Right renal pelvis (tissue), 4 donors: ENCODE measurements at places on chromosomes 7 and 10. TPM values are rescaled to one million over a fixed set of nuclear protein-coding genes. Genes with fewer than 3 reads are reported as not detected.

THNSL1 gene
- polyA plus RNA-seq, result 17.4 TPM

CPED1 gene
- 43.0 TPM for polyA plus RNA-seq

DNA sequence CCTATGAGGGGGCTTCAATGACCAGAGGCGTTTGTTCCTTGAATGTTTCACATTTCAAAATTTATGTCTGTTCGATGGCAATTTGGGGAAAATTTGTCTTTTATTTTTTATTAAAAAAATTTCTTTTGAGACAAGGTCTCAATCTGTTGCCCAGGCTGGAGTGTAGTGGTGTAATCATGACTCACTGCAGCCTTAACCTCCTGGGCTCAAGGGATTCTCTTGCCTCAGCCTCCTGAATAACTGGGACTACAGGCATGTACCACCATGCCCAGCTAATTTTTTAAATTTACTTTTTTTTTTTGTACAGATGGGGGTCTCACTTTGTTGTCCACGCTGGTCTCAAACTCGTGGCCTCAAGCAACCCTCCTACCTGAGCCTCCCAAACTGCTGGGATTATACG, 39.7 kb downstream of the OTUD1 start:
- DNase-seq, result no peak

DNA sequence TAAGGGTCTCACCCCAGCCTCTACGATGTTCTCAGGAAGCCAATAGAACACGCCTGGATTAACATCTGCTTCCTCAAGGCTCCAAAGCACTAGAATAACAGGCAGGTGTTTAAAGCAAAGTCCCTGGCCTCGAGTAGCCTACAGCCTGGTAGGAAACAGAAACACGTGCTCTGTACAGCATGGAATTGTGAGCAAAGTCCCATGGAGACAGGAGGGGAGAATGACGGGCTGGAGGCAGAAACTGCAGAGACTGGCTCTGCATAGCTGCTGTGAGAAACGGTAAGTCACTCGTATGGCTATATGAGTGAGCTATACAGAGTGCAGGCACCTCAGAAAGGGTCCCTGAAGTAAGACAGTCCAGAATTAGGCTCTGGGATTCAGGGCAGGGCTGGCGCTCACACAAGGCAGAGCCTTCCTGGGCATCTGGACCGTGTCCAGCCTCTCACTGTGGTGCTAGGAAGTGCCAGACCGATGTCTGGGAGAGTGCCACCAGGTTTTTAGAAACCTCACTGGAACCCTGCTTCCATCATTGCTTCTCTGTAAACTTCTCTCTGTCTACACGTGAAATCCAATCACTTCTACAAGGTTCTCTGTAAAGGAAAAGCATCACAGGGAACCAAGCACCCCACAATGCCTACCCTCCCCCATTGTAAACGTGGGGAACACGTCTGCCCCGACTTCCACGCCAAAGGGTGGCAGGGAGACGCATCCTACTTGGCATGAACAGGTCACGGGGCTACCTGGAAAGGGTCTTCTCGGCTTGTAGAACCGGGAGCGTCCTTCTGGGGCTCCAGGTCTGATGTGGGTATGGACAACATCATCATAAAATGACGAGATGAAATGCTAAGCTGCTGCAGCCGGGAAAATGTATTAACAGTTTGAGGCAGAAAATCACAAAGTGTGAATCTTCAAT, 38.8 kb upstream of the SHH start:
- no peak for DNase-seq
